ENCODE measurements at places on chromosomes 7 and 10. TPM values are rescaled to one million over a fixed set of nuclear protein-coding genes. Genes with fewer than 3 reads are reported as not detected.

NKX1-2 gene
- 0.22 TPM for polyA plus RNA-seq

HTRA1 gene
- polyA plus RNA-seq, result 173 TPM

AMZ1 gene
- 1.4 TPM for polyA plus RNA-seq

RAPGEF5 gene
- polyA plus RNA-seq, result 10.6 TPM

ZNF680 gene
- polyA plus RNA-seq, result not detected

Data from hepatocyte (in vitro differentiated cells).